ENCODE measurements at places on chromosomes 4 and X.

GRCh38 chr4:90580326-90580725, 453.1 kb downstream of the CCSER1 start:
- DNase-seq = no peak

DNA sequence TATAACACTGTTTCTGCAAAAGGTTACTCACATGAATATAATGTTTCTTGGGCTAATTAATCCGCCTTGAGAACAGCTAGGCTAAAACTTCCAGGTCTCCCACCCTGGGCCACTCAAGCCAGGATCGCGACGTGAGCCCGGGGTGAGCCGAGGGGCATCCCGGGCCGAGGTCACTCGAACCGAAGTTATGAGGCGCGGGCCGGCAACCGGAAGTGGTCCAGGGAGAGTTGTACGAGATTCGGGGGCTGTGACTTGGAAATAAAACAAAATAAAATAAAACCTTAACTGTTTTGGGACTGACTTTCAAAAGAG, 317 bp downstream of the CMC4 start:
- DNase-seq = no peak

DNA sequence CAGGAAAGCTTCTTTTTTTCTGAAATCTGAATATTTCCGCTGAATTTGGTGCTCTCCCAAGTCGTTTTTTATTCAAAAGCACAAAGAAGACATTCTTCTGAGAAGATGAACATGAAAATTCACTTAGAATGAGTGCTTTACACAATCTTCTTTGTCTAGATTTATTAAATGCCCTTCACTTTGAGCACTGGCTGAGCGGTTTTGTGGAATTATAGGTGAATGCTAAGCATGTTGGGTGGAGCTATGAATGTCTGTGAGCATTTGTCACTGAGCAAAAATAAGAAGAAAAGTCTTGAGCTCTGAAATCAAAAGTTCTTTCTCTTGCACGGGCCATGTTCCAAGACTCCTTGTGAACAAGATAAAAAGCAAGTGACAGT, 13.1 kb downstream of the GASK1B start:
- DNase-seq = no peak

DNA sequence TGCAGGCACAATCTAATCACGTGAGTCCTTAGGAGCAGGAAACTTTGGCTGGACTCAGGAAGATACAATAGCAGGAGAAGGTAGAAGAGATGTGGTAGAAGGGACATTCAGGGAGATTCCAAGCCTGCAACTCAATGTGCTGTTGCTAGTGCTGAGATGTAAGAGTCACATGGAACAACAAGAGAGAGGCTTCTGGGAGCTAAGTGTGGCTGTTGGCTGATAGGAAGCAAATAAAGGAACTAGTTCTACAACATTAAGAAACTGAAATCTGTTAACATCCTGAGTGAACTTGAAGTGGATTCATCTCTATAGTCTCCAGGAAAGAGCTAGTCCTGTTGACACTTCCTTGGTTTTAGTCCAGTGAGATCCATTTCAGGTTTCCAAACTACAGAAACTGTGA, 1207.4 kb downstream of the ADGRL3 start:
- no peak for DNase-seq

DNA sequence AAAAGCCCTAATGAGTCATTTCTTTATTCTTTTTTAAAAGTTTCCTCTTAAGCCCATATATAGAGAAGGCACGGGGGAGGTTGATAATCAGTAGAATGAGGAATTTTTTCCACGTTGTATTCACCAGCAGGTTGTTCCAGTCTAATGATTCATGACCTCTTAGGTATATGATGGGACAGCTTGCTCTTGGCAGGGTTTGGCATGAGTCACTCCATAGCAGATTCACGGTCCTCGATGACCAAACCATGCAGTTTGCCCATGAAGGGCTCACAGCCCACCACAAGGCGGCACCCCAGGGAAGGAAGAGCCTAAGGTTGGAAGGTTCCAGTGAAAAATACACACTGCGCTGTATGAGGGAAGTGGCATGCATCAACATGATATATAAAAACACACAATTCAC, 623.8 kb upstream of the DIPK2B start:
- DNase-seq = peak; percentile 92

DNA sequence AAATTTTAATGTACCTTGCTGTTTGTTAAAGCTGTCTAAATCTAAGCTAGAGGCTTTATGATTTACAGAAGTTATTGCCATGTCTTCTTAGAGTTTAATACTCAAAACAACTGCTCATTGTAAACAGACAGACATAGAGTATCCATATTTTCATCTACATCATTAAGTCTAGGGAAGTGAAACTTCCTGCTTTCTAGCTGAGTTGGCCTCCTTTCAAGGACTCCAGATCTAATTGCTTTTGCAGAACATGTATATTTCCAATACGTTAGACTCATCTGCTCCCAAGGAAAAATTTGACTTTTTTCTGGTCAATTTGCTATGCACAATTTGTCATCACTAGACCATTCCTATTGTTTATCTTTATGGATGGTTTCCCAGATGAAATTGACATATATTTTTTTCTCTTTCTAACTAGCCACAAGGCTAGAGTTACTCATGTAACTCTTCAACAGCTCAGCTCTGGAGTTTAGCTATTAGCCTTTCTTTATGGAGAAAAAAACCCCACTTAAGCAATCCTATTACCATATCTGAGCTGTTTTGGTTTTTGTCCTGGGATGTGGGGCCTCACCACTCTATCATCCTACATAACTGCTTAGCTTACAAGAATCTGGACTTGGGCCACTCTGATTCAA, 122.9 kb downstream of the PPA2 start:
- DNase-seq = peak; percentile 35

DNA sequence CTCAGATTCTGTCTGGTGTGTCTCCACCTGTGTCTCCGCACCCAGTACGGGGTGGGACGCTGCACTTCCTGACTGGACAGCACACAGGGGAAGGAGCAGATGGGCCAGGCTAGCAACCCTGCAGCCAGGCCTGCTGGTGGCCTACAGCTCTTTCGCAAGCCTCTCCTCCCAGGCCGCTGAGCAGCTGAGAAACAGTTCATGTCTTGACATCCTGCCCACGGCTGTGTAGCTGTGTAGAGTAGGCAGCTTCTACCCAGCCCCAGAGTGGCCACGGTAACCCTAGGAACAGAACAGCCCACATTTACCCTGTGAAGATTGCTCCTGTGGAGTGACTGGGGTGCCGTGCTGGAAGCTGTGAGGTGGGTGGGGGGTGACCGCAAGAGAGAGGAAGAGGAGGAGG, 38.9 kb downstream of the CCNQ start:
- DNase-seq = no peak

DNA sequence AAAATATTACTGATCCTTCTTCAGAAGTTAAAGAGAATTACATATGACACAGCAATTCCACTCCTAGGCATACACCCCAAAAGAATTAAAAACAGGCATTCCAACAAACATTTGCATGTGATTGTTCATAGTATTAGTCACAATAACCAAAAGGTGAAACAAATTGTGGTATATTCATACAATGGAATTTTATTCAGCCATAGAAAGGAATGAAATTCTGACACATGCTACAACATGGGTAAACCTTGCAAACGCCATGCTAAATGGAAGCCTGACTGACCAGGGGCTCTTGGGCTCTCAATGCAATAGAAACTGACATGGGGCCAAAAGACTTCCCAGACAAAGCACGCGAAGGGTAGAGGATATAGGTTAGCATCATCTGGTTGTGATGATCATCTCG, 62.1 kb upstream of the S100G start:
- no peak for DNase-seq

DNA sequence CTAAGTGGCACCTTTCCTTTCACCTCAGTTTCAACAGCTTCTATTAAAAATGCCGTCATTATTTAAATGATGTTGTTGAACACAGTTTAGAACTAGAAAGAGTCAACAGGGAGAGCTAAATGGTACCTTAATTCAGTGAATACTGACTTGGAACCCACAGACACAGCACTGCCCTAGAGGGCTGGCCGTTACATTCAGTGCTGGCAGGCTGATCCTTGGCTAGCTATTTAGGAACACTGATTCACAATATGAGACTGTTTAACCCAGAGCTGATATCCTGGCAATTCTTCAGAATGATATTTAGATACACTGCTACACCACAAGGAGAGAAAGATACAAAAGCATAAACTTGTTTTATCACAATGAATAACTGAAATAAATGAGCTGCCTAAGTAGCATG, 12.7 kb upstream of the NAAA start:
- DNase-seq = no peak

DNA sequence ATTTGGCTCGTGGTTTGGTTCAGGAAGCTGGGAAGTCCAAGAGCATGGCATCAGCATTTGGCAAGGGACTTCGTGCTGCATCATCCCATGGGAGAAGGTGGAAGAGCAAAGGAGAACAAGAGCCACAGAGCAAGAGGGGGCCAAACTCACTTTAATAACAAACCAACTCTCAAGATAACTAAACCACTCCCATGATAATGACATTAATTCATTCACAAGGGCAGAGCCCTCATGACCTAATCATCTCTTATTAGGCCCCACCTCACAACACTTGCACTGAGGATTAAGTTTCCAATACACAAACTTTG, 113.4 kb upstream of the ATXN3L start:
- peak; percentile 62 for DNase-seq

DNA sequence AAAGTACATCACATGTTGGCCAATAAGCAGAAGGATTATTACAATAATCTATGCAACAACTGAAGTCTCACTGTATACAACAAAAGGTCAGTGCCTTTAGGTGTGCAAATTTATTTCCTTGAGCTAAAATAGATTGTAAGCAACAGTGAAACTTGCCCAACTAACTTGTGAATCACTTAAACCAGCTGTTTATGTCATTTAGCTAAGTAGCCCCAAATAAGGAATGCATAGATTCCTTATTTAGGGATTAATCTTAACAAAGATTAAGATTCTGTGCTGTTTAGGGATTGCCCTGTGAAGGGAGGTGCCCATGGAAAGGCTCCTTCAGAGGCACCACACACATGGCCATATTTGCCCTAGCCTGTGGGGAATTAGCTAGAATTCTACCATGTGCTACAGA, 168.6 kb downstream of the MAML3 start:
- no peak for DNase-seq

Measured in astrocyte of the spinal cord (primary cell).